Stimulated activated naive CD4-positive, alpha-beta T cell treated with Interleukin-2 at 50 U/mL for 16 hours (primary cell): ENCODE measurements at places on chromosomes 1 and 21.

- no peak for DNase-seq
These were observed 9.5 kb downstream of the RSPH1 start for GRCh38 chr21:42486531-42486930.

GRCh38 chr1:107449326-107449725 is 308.5 kb downstream of the NTNG1 start:
- DNase-seq: no peak

DNA sequence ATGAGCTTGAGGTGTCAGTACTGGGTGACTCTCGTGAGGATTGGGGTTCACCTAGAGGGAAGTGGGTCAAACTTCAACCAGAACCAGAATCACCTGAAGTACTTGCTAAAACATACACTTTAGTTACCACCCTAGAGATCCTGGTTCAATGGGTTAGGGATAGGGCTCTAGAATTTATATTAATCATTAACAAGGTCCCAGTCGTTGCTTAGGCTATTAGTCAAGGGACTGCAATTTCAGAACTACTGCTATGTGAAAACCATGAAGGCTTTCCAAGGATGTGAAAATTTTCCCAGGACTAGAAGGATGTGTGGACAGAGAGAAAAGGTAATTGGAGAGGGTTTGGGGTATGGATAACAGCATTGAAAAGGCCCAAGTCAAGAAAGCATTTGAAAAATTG is 162.6 kb downstream of the GRIK1 start:
- no peak for DNase-seq

DNA sequence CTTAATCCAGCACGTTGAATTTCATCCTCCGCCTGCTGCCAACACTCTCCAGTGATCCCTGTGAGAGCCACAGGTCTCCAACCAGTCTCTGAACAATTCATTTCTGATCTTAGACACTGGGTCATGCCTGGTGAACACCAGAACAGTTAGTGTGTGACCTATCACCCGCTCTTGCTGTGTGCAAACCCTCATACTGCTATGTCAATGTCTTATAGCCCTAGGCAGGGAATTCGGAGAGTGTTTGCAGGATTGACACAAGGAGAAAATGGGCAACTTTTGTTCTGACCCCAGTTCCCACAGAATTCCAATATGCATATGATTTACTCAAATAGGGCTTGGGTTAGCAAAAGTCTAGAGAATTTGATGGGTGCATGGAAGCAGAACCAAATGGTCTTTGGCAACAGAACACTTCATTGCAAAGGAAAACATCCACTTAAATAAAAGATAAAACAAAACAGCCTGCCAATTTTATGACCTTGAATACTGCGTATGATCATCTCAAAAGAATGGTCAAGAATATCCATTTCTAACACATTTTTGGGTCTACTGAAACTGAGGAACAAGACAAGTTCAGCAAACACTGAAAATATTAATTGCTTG is 23.0 kb upstream of the GUCA2B start:
- DNase-seq: no peak

DNA sequence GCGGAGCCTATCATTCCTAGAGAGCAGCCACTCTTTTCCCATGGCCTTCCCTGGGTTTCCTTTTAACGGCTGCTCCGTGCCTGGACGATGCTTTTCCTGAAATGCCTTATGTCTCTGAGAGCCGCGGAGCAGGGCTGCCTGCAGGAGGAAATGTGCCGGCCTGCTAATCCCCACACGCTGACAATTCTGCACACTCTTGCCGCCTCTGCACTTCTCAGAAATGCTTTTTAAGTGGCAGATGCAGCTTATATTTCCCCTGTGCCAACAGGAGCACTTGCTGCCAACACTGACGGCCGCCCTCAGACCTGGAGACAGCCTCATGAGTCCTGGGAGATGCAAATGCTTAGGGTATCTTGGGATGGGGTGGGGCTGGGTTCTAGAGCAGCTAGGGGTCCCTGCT is 253.2 kb downstream of the GRIK3 start:
- no peak for DNase-seq

GRCh38 chr1:203593723-203594122 is 32.9 kb upstream of the ATP2B4 start:
- DNase-seq: peak; percentile 44

GRCh38 chr1:2441746-2442145 is 29.4 kb upstream of the PEX10 start:
- DNase-seq: no peak

DNA sequence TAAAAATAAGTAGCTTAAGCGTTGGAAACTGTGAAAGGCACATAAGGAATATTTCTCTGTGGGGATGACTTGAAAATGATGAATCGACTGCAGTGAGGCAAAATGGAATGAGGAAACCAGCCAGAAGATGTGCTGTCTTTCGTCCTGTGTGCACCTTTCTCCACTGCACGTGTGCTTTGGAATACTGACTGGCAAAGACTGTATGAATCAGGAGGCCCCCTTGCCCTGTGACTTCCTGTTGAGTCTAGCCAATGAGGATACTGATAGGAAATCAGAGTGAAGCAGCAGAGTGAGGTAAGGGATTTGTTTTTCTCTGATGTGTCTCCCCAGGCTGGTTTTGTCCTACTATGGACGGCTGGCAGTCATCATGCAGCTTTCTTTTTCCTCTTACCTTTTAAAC is 118.2 kb upstream of the ADGRL4 start:
- no peak for DNase-seq

- DNase-seq: no peak
These were observed 1.7 kb downstream of the TRPM2 start for GRCh38 chr21:44354775-44355771.

- no peak for DNase-seq
These were observed 43.8 kb downstream of the C1orf198 start for GRCh38 chr1:230824551-230824918.

GRCh38 chr1:87778896-87779295 is 450.2 kb downstream of the LMO4 start:
- no peak for DNase-seq

DNA sequence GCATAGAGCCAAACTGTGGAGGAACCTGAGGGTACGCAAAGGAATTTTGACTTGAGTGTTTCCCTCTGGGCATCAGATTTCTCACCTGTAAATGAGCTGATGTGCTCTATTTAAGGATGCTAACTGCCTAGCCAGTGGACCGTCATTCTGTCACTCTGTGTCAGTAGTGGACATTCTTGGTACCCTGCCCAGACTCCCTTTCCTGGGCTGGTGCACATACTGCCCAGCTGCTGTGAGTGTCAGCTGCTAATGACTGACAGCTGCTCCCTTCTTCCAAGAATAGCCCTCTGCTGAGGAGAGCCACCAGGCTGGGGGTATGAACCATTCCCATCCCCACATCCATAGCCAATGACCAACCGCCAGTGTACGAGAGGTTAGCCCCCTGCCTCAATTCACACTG is 193.1 kb upstream of the DAB1 start:
- no peak for DNase-seq

GRCh38 chr1:51877434-51878307 is 856 bp downstream of the NRDC start:
- DNase-seq: no peak

- no peak for DNase-seq
These were observed 37.6 kb upstream of the GNPAT start for GRCh38 chr1:231203259-231204057.

DNA sequence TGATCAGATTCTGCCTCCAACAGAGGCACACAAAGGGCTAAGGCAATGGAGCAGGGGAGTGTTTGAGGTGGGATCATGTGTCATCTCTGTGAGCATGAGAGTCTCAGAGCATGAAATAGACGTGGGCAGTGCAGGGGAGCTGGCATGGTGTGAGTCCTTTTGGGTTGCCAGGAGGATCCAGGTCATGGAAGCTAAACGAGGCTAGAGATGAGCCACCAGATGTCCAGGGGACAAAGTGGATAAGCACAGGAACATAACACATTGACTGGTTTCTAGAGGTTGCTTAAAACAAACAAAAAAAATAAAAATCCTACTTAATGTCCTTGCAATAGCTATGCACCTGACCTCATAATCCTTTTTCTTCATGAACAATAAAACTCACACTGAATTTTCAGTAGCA is 254.8 kb upstream of the GREM2 start:
- no peak for DNase-seq

DNA sequence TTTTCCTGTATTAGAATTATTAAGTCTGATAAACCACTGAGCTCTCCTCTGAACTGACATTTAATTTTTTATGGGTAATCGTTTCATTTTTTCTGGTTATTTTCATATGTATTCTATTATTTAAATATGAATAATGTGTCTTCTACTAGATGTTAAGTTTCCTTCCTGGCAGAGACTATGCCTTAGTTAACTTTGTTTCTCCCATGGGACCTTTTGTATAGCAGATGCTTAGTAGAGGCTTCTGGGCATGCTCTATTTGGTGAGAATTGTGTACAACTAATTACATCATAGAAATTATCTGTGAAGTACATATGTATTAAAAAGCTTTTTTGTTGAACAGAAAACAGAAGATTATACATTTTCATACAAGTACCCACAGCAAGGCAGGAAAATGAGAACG is 23.4 kb downstream of the CTBS start:
- no peak for DNase-seq

- DNase-seq: no peak
These were observed 360.4 kb downstream of the MATN1 start for GRCh38 chr1:30363031-30363430.
